ENCODE measurements at places on chromosomes 6 and 20.
A peak's percentile ranks its signal among the peaks of the same experiment; 100 is the strongest.

GRCh38 chr20:11912013-11912658 is 5.6 kb upstream of the BTBD3 start:
- no peak for DNase-seq
- peaks cover 5% of the 10 kb centered on the region for H3K4me1 ChIP-seq
- H3K36me3 ChIP-seq = no peaks in the 10 kb centered on the region

GRCh38 chr6:140623498-140623897 is 1249.0 kb upstream of the CITED2 start:
- H3K27me3 ChIP-seq = no peaks in the 10 kb centered on the region
- H3K36me3 ChIP-seq = peaks cover 6% of the 10 kb centered on the region
- DNase-seq = no peak
- H3K27ac ChIP-seq = no peak overlapping the region

GRCh38 chr6:110769923-110770322 is 45.3 kb downstream of the CDK19 start:
- H3K27ac ChIP-seq = no peak overlapping the region
- H3K27me3 ChIP-seq = no peaks in the 10 kb centered on the region
- peaks cover 44% of the 10 kb centered on the region for H3K36me3 ChIP-seq
- no peak overlapping the region for H3K4me3 ChIP-seq
- H3K4me1 ChIP-seq = no peaks in the 10 kb centered on the region

- H3K27ac ChIP-seq = no peak overlapping the region
- no peaks in the 10 kb centered on the region for H3K27me3 ChIP-seq
These were observed 53.9 kb upstream of the SCML4 start for GRCh38 chr6:107877968-107878367.

DNA sequence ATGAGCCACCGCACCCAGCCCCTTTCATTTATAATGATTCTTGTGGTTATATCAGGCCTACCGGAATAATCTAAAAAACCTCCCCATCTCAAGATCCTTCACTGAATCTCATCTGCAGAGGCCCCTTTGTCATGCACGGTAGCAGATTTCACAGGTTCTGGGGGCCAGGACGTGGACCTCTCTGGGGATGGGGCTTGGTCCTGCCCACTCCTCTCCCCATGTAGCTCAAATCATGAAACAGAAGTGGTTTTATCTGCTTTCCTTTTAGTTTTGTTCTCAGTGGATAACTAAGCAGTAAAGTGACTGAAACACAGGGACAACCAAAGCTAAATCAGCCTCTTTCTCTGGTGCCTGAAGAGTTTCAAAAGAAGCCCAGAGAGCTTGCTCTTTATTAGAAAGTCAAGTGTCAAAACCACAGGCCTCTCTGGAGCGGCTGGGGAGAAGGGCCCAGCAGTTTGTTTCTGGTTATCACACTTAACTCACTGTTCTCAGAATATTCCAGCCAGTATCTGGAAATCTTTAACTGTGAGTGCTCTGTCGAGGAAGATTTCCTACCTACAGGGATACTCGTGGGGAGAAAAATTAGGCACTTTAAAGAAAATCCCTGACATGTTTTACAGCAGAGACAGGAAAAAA is 60.6 kb upstream of the FAM184A start:
- H3K4me1 ChIP-seq = peaks cover 28% of the 10 kb centered on the region
- H3K4me3 ChIP-seq = no peak overlapping the region
- peak overlapping the region; percentile 25 for H3K27ac ChIP-seq
- DNase-seq = no peak
- H3K36me3 ChIP-seq = no peaks in the 10 kb centered on the region
- peaks cover 2% of the 10 kb centered on the region for H3K27me3 ChIP-seq
